ENCODE measurements at places on chromosomes 12 and 14.

DNA sequence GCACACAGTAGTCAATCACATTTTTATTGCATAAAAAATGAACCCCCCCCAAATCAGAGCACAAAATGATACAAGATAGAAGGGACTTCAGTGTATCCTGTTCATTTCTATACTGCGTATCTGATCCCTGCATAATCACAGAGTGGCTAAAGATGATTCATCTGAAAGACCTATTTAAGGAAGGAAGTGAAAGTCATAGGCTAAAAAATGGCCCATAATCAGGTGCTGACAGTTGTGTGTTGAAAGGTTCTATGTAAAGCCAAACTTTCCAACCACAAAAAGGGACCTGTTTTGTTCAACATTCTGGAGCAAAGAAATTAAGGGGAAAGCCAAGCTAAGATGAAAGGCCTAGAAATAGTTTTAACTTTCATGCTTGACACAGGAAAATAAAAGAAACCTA, 147.8 kb upstream of the ATP2B1 start:
- no peak for DNase-seq

DNA sequence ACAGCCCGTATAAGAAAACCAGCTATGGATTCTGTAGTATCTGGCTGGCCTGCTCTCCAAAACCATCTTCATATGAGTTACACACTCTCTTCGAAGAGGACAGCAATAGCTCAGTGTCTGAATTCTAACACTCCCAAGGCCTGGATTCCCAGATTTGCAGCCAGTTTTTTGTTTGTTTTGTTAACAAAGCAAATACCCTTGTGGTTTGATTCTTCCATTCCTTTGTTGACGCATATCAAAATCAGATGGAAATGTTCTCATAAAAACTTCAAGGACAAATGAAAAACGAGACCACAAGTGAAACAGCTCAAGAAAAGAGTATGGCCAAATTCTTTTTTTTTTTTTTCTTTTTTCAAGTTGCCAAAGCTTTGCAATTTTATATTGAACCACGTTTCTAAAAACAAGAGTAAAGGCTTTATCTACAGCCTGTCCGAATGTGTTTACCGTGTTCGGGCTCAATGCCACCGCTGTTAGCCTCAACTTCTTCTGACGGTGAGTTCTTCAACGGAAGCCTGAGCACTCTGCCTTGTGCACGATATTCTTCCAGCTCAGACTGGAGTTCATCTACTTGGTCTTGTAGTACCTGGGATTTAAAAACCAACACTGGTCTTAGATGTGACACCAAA, 67.5 kb downstream of the NIN start:
- no peak for DNase-seq

DNA sequence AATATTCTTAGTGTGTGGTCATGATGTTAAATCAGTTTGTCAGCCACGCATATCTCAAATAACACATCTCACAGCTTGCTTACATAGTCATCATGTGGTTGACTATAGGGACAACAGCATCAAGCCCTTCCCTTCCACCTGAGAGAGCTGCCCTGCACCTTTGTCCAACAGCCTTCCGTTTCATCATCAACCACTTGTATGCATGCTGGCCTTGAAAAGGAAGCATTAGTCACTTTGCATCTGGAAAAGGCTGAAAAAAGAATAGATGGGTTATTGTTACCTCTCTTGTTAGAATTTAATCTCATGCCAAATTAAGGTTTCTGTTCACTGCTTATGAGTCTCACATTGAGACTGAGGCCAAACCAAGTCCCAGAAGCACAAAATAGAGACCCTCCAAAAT, 1586.5 kb upstream of the SEL1L start:
- DNase-seq: no peak

DNA sequence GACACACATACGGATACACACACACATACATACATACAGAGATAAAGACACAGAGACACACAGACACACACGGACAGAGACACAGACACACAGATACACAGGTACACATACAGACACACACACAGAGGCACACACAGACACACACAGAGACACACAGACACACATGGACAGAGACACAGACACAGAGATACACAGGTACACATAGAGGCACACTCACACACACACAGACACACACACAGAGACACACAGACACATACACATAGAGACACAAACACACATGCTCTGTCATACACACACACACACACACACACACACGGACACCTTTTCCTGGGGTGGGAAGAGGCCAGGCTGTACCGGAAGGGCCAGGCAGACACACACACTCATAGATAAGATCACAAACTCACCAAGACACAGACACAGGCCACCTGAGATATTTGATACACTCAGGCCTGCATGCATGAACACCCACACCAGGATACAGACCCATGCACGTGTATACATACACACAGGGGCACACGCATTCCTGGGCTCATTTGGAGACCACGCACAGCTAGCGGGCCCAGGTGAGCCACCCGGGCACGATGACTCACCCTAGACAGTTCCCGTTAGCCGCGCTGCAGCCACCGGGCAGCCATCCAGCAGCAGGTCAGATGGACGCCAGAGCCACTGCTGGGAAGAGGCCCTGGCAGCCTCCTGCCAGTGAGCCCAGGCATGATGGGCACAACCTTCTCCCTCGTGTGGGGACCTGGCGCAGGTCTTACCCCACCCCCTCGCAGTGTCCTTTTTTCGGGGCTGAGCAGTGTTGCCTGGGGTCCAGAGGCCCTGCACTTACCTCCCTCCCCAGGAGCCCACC, 1.8 kb upstream of the AHNAK2 start:
- DNase-seq: no peak

DNA sequence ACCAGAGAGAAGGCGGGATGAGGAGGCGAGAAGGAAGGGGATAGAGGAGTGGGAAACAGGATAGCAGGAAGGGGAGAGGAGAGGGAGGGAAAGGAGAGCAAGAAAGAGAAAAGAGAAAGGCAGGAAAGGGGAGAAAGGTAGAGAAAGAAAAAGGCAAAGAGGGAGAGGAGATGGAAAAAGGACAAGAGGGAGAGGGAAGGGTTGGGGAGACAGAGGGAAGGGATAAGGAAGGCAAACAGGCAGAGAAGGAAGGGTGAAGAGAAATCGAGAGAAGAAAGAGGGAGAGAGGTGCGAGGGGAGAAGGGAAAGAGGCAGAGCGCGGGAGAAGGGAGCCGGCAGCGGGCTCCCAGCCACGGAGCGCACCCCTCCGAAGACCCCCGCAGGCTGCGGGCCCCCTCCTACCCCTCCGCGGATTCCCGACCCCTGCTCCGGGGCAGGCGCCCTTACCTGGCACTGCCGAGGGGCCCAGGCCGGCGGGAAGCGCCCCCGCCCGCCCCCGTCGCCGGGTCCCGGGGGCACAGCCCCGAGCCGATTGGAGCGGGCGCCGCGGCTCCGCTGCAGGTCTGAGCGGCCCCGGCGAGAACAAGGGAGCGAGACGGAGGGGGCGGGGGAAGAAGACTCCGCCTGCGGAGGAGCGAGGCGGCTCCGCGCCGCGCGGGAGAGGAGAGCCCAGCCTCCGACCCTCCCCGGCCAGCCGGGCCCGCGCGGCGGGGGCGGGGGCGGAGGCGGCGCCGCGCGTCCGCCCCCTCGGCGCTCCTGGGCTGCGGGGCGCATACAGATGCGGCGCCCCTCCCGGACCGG, at the start of gene CDH24:
Gene CDH24, minus strand, starts transcription at position 565 of the 801 bp plus-strand sequence. CDS start 1,787 bp downstream, outside the sequence.
- peak; percentile 77 for DNase-seq

DNA sequence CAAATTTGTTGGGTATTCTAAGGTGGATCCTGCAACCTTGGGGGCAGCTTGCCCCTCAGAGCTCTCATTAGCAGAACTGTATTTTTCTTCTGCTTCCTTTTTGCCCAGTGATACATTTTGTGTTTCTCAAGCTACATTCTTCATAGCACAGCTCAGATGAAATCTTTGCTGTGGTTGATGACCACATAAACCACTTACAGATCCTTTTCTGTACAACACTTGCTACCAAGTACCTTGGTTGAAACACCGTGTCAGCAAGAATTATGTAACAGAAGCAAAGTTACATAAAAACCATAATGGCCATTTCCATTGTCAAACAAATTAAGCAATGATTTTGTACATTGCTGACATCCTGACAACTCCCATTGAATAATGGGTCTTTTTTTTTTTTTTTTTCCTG, 9.7 kb upstream of the PLBD1 start:
- no peak for DNase-seq

All from activated CD4-positive, alpha-beta T cell treated with anti-CD3 and anti-CD28 coated beads for 48 hours (primary cell).